ENCODE measurements at places on chromosomes 7 and 10.

GRCh38 chr7:102008535-102009262 is 191.3 kb downstream of the CUX1 start:
- no peak for DNase-seq

DNA sequence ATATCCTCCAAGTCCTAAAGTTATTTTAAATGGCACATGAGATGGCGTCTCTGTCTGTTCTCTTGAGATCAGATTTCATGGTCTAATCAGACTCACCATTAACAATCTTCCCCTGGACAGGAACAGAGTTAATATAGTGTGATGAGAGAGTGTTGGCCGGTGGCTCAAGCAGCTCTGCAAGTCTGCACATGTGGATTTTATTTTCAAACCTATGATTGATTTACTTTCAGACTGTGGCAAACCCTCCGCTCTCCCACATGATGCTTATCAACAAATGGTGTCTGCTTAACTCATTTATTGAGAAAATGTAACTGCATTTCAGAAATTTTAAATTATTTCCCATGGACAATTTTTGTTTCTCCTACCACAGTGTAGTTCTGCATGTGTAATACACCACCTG is 46.5 kb upstream of the HGF start:
- no peak for DNase-seq

- DNase-seq, result no peak
These were observed 600.4 kb downstream of the KCNMA1 start for GRCh38 chr10:77036993-77037734.

DNA sequence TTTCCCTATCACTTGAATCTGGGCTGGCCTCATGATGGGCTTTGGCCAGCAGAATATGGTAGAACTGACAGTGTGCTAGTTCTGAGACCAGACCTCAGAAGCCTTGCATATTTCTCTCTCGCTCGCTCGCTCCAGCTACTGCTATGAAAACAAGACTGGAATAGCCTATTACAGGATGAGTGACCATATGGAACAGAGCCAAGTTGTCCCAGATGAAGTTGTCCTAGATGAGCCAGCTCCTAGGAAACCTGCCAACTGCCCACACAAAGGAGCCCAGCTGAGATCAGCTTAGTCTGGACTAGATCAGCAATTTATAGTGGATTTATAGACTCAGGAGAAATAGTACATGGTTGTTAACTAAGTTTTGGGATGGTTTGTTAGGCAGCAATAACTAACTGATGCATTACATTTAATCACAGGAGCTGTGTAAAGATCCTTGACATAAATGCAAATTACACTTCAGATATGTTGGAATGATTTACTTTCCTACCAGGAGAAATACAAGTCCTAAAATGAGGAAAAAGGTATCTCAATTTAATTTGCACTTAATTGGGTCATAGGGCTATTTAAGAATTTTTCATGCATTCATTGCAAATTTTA is 6.8 kb upstream of the HECW1 start:
- no peak for DNase-seq

GRCh38 chr10:91124016-91124415 is 96.4 kb upstream of the PCGF5 start:
- no peak for DNase-seq

- DNase-seq, result no peak
These were observed 401.9 kb downstream of the GATA3 start for GRCh38 chr10:8456386-8456785.

- no peak for DNase-seq
These were observed 200.9 kb downstream of the FAM107B start for GRCh38 chr10:14573666-14574261.

DNA sequence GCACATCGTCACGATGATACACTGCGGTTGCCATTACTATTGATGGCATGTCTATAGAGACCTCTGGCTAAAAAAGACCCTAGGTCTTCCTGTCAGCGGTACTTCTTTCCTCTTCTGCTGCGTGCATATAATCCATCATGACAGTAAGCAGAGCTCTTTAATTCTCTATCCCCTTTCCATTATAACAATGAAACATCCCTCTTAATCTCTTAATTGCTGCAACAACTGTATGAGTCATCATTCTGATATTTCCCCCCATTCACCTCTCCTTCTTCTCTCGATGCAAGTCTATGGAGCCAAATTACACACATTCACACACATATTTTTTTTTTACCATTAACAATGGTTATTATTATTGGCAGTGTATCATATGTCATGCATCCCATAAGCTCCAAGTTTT is 45.2 kb upstream of the AKR1E2 start:
- DNase-seq, result no peak

DNA sequence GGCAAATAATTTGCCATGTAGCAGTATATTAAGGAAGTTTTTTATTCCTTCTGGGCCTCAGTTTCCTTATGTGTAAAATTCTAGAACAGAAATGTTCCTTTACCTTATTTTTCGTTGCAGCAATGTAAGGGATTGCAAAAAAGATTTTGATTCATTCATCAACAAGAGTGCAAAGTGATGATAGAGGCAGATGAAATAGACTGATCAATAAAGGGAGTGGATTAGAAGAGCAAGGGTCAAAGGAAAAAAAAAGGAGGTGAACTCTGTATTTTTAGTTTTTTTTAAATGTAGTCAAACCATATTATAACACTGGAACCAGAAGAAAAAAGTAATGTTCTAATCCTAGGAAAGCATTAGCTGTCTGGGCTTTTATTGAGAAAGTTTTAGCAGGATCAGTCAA is 14.7 kb downstream of the TPST1 start:
- no peak for DNase-seq

- DNase-seq, result peak; percentile 82
These were observed 139.1 kb upstream of the PFKP start for GRCh38 chr10:2927958-2928840.

DNA sequence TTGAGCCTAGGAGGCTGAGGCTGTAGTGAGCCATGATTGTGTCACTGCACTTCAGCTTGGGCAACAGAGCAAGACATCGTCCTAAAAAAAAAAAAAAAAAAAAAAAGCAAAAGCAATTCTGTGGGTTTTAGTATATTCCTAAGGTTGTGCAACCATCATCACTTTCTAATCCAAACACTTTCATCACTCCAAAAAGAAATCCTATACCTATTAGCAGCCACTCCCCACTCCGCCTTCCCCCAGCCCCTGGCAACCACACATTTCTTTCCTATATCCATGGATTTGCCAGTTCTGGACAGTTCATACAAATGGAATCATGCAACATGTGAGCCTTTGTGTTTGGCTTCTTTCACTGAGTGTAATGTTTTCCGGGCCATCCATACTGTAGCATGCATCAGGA is 20.4 kb downstream of the ZAN start:
- DNase-seq, result no peak

GRCh38 chr10:55220975-55221374 is 419.9 kb upstream of the PCDH15 start:
- no peak for DNase-seq

DNA sequence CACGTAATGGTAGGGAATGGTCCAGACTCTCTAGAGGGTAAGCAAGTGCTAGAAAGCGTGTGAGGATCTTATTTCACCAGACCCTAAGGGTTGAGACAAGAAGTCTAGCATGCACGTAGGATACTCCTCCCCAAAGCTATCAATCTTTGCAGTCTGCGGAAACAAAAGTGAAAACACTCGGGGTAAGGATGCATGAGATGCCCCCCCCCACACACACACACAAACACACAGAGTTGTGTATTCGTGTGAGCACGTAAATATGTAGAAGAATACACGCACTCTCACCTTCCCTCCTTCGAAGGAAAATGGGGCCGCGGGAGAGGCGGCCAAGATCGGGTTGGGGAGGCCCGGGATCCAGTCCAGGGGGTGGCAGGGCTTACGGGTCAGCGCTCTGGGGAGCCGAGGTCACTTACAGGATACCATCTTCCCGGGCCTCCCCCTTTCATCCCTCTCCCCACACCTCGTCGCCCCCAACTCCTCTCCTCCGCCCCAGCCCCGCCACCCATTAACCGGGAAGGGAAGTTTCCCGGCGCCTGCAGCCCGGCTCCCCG is 455 bp downstream of the CUL2 start:
- no peak for DNase-seq

DNA sequence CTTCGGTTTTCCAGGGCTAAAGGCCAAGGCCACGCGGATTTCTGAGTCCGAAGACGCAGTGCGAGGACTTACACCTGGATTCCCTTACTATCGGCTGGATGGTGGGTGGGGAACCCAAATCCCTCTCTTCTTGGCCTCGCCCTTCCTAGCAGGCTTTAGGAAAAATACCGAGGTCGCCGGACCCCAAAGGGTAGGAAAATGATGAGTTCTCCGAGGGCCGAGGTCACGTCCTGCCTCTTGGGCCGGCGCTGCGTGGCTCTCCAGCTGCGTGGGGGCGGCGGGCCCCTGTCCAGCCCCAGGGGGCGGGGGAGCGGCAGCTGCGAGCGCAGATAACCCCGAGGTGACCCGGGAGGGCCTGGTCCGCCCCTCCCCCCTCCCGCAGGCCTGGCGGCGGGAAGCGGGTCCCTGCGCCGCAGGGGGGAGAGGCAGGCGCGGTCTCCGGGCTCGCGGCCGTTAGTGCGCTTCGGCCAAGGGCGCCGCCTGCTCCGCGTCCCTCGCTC is 805 bp upstream of the HMX3 start:
- peak; percentile 64 for DNase-seq

- DNase-seq, result no peak
These were observed 885.3 kb downstream of the XPNPEP1 start for GRCh38 chr10:109037978-109038377.

DNA sequence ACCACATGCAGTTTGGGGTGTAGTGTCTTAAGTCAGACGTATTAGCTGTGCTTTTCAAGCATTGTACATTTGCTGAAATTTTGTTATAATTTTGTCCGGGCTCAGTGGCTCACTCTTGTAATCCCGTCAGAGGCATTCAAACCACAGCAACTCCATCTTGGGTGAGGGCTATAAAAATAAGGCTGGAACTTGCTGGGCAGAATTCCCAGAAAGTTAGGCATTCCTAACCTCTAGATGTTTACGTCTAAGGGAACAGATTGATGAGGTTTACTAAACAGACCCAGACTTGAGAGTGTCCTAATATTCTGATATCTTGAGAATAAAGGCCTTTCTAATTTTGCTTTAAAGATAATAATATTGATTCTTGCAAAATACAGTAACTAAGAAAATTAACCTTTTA is 957.8 kb downstream of the NXPH1 start:
- no peak for DNase-seq

DNA sequence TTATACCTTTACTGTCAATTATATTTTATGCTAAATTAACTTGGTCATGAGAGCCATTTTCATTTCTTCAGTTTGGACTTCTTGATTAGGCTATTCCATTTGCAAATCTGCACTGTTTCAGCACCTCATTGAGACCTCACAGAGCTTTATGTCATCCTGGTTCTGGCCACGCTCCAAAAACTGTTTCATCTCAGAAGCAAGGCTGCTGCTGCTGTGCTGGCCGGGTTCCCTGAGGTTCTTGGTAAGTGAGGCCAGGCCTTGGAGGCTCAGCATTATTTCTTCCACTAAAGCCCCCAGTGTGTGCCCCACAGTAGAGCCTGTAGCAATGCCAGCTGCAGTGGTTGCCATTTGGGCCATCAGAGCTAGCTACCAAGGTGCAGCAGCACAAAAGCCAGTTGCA is 7.8 kb upstream of the ZNF485 start:
- DNase-seq, result no peak

GRCh38 chr10:85864868-85865526 is 501.6 kb downstream of the GRID1 start:
- DNase-seq, result no peak

- DNase-seq, result no peak
These were observed 34.1 kb upstream of the RTKN2 start for GRCh38 chr10:62302760-62303159.

- no peak for DNase-seq
These were observed 2.5 kb upstream of the P4HA1 start for GRCh38 chr10:73099141-73099540.

DNA sequence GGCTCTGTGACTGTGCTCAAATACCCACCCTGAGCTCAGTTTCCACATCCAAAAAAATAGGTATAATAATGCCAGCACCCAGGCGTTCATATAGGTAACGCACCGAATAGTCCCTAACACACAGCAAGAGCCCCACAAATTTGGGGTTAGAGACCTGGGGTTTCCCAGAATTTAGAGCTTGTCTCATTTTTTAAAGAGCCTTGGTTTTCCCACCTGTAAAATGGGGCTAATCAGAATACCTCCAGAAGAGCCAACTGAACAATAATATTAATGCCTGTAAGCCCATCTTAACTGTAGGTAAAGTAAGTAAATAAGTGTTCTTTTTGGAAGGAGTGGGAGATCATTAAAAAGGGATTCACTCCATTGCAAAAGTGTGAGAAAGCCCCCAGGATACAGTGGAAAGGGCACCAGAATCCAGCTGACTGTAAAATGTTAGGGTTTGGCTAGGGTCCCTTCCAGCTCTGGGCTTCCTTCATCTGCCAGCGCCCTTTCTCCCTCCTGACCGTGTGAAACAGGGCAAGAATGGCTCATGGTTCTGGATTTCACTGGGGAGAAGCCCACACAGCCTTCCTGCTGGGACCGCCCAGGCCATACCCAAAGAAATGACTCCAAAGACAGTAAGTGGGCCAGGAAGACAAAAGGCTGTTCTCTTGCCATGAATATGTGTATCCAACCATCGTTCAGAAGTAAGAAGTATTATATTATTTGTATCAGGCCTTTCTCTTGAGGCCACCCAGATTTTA is 2.1 kb downstream of the MTURN start:
- no peak for DNase-seq

GRCh38 chr7:73839743-73840714 is 2.3 kb downstream of the METTL27 start:
- no peak for DNase-seq

- DNase-seq, result no peak
These were observed 57.9 kb downstream of the NOD1 start for GRCh38 chr7:30420662-30421061.

GRCh38 chr10:127933271-127933670 is 26.4 kb downstream of the PTPRE start:
- DNase-seq, result no peak

DNA sequence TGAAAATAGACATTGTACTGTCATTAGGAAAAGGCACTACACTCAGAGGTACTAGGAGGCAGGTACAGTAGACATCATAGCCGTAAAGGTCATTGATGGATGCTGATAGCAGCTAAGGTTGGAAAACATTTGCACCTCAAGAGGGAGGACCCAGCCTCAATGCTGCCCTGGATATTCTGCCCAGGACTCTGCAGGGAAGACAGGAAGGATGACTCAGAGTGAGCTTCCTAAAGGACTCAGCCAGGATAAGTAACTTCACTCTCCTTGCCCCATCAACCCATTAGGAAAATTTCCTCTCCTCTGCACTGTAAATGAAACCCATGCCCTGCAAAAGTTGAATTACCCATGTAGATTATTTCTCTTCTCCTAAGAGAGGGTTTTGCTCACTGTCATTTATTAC is 617.9 kb upstream of the MKI67 start:
- no peak for DNase-seq

- peak; percentile 42 for DNase-seq
These were observed 37.1 kb upstream of the GDF10 start for GRCh38 chr10:47262606-47263533.

- DNase-seq, result no peak
These were observed 176.6 kb downstream of the GALNT11 start for GRCh38 chr7:152202056-152202455.

DNA sequence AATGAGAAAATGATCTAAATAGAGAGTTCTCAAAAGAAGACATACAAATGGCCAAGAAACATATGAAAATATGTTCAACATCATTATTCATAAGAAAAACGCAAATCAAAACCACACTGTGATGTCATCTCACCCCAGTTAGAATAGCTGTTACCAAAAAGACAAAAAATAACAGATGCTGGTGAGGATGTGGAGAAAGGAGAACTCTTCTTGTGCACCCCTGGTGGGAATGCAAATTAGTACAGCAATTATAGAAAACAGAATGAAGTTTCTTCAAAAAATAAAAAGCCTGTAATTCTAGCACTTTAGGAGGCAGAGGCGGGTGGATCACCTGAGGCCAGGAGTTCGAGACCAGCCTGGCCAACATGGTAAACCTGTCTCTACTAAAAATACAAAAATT is 199.3 kb downstream of the PARD3 start:
- DNase-seq, result no peak

Measured in activated CD8-positive, alpha-beta memory T cell treated with anti-CD3 and anti-CD28 coated beads for 24 hours (primary cell).